ENCODE measurements at places on chromosomes 4 and X.

GRCh38 chr4:74023709-74024108, 14.8 kb downstream of the CXCL3 start:
- no peak for DNase-seq

DNA sequence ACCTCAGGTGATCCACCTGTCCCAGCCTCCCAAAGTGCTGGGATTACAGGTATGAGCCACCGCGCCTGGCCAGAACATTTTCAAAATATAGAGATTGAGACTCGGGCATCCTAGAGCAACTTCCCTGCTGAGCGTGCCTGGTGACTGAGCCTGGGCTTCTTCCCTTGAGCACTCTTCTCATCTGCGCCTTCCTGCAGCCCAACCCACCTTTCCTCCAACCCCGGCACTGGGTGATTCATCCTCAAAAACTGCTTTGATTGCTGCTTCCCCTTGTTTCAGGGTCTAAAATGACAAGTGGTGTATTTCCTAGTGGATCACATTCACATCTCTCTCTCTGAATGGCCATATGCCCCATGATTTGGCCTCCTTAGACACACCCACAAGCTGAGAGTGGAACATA, 37.8 kb downstream of the PHKA2 start:
- no peak for DNase-seq

DNA sequence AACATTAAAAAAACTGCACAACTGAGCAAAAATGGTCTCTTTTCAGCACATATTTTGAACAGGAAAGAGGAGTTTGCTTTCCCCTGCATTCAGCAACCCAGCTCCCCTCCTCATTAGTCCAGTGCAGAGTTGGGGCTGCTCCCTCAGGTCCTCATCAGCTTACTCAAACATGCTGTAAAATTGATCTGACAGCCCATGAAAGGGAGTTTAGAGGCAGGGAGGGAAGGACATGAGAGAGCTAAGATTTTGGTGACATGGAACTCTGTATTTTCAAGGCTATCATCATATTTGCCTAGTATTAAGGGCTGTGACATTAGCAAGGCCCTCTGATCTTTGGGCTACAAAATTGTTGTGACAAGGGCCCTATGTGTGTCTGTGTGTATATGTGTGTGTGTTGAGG, 205.6 kb upstream of the TAPT1 start:
- no peak for DNase-seq

- no peak for DNase-seq
Measured at GRCh38 chr4:161573836-161574235, 590.0 kb downstream of the FSTL5 start.

DNA sequence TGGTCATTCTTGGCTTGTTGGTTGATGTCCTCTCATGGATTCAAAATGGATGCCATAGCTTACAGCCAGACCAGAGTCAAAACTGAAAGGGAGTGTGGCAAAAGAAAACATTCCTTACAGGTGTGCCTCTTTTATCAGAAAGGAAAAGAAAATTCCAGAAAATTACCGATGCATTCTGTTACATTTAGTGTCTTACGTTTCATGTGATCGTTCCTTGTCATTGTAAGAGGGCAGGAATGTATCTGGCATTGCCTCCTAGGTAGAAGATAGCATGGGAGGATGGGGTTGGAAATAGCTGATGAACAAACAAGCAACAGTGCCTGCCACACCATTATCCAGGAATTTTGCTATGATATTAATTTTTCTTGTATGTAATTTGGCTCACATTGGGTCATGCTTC, 13.1 kb downstream of the GRXCR1 start:
- DNase-seq, result no peak

- no peak for DNase-seq
Measured at GRCh38 chr4:80029364-80029763, 43.7 kb downstream of the ANTXR2 start.

- DNase-seq, result no peak
Measured at GRCh38 chrX:107726816-107727534, 48.6 kb downstream of the TSC22D3 start.

DNA sequence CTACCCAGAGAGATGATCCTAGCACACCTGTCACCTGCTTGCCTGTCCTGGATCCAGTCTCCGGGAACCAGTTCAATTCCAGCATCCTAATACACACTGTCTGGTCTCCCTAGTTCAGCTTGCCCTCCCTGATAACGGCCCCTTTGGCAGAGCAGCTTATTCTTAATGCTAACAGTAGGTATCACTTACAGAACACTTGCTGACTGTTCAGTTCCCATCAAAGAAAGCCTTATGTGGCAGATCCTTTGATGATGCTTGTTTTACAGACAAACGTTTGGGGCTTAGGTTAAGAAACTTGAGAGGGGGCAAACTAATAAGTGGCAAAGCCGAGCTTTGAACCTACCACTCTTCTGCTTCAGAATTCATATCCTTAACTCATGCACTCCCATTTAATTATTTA, 890 bp downstream of the RASSF6 start:
- no peak for DNase-seq

GRCh38 chrX:132748909-132749308, 209.5 kb downstream of the HS6ST2 start:
- DNase-seq, result no peak

GRCh38 chr4:138389976-138390685, 148.0 kb upstream of the SLC7A11 start:
- no peak for DNase-seq

DNA sequence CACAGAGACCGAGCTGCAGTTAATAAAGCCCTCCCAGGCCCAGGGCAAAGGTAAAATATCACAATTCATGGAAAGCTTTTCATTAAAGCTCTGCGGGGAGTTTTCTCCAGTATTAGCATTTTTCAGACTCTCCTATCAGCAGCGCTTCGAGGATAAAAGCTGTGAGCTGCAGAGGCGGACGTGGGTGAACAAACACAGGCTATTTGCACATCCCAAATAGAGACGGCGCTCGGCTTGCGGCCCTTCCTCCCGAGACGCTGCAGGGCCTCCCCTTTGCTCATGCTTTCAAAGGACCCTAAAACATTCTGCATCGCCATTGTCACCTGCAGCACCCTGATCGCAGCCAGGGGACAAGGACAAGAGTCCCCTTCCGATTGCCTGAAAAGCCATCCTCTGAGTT, 97.3 kb downstream of the SORCS2 start:
- DNase-seq, result no peak

DNA sequence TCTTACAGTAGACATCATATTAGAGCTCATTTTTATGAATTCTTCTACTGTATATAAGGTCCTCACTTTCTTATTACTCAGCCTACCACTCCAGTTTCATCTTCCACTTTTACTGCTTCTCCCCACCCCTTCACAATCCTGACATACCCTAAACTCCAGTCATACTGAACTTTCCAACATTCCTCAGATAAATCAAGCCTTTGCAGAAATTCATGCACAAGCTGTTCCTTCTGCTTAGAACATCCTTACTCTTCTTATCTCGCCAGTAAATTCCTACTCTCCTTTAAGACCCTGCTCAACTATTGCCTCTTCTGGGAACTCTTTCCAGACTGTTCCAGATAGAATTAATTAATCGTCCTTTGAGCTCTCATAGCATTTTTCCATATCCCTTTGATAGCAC, 24.8 kb downstream of the RTL9 start:
- DNase-seq, result no peak

DNA sequence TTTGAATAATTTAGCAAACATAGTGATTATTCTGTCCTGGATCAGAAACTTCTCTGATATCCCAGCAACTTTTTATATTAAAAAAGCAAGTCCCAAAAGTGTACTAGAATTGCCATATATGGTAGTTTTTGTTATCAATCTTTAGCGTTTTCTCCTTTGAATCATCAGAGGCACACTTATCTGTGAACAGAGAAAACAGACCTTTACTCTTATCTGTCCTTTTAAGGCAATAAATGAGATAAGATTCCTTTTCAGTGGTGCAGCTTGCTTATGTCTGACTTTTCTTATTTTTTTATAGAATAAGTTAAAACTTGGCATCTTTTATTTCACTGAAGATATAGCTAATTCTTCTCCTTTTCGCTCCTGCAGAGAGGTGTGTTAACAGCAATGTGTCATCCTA, 458.1 kb upstream of the PCDH10 start:
- no peak for DNase-seq

GRCh38 chr4:31034550-31034949, 314.4 kb downstream of the PCDH7 start:
- DNase-seq, result no peak

DNA sequence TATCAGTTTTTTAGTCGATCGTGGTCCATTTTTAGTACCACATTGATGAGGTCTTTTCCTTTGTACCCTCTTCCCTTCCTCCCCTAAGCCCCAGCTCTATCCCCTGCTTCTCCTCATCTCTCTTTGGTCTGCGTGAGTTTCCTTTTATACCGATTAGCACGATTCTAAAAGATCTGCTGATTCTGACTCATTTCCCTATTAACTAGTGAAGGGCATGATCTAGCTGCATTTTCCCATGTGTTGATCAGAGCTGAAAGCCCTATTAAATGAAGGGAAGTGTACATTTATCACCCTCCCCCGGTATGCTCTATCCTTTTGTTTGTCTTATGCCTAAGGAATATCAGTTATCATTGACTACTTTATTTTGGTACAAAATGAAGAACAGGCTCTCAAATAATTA, 181.7 kb upstream of the NPY2R start:
- DNase-seq, result no peak

- no peak for DNase-seq
Measured at GRCh38 chr4:143184217-143184502, 557 bp upstream of the USP38 start.
